ENCODE measurements at places on chromosomes 16 and 17. TPM values are rescaled to one million over a fixed set of nuclear protein-coding genes. Genes with fewer than 3 reads are reported as not detected.

GNAO1 gene
- 6.2 TPM for polyA plus RNA-seq

OR1E2 gene
- polyA plus RNA-seq, result not detected

DNA sequence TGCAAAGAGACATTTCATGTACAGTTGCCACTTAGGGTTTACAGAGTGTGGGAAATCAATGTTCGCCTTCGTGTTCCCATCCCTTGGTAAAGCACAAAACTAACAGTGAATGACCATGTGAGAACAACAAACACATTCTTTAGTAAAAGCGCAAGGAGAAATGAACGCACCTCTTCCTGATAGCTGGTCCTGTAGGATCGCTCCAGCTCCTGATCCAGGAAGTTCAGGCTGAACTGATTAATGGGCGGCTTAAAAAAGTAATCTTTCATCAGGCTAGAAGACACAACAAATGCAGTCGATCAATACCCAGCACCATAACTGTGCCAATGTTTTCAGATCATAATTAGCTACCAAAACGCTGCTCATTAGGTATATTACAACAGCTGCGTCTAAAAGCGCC lies 108.3 kb upstream of the CREBBP start:
- no peak for DNase-seq

DNA sequence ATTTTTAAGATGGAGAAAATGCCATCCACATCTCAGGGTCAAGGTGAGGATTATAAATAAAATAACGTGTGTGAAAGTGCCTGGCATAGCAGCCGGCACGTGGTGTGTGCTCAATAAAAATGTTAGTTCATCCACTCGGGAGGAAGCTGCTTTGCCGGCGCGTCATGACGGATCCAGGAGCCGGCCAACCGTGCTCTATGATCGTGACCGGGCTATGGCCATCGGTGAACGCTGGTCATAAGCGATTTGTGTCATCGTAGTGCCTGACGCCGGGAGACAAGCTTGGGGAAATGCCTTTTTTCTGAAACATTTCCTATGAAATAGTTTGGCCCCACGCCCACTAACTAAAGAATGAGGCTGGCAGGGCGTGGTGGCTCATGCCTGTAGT lies 74.0 kb downstream of the CMC2 start:
- DNase-seq, result peak; percentile 86

GRCh38 chr16:12752159-12752558 lies 51.5 kb downstream of the CPPED1 start:
- no peak for DNase-seq

DNA sequence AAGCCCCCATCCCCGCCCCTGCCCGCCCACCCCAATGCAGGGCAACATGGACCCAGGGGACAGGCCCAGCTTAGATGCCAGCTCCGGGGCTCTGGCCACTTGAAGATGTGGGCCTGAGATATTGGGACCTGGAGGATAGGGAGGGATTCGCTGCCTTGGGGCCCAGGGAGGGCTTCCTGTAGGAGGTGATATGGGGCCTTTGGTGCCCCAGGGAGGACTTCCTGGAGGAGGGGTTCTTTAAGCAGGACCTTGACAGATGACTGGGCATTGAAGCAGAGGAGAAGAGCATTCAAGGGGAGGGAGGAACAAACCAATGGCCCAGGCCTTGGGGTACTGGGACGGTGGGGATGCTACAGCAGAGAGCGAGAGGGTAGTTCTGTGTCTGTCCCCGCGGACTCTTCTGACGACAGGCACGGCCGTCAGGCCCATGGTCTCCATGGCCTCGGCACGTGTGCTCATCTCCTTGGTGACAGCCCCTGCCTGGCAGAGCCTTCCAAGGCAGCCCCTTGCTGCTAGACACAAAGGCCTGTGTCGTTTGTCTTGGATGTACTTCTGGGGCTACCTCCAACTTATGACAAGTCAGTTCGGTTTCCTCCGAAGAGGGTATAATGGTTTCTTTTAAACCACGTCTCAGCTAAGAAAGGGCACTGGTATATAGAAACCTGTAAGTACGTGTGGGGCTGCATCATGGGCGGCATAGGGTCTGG lies 55.5 kb upstream of the ZC3H18 start:
- no peak for DNase-seq

- no peak for DNase-seq
Measured at GRCh38 chr17:63113167-63113566, 147.1 kb downstream of the TANC2 start.

DNA sequence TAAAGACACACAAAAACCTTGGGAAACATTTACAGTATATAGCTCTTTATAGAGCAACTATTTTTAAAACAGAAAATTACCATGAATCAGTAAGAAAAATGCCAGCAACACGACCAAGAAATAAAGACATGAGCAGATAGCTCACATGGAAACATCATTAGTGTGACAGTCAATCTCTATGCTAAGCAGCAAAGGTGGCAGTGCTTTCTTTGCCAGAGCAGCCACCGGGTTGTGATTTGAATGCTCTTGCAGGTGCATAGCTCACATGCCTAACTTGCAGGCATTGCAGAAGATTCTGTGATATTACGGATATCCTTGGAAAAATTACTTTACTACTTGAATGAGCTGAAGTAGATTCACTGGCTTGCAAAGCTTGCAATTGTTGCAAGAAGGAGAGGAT lies 652.9 kb upstream of the C16orf82 start:
- DNase-seq, result no peak

All from BJ (cell line).